Fibroblast of skin of right quadriceps (primary cell): ENCODE measurements at places on chromosomes 11 and 22.
A peak's percentile ranks its signal among the peaks of the same experiment; 100 is the strongest.

GRCh38 chr22:42350373-42350772, 79.9 kb upstream of the TCF20 start:
- no peak for DNase-seq

DNA sequence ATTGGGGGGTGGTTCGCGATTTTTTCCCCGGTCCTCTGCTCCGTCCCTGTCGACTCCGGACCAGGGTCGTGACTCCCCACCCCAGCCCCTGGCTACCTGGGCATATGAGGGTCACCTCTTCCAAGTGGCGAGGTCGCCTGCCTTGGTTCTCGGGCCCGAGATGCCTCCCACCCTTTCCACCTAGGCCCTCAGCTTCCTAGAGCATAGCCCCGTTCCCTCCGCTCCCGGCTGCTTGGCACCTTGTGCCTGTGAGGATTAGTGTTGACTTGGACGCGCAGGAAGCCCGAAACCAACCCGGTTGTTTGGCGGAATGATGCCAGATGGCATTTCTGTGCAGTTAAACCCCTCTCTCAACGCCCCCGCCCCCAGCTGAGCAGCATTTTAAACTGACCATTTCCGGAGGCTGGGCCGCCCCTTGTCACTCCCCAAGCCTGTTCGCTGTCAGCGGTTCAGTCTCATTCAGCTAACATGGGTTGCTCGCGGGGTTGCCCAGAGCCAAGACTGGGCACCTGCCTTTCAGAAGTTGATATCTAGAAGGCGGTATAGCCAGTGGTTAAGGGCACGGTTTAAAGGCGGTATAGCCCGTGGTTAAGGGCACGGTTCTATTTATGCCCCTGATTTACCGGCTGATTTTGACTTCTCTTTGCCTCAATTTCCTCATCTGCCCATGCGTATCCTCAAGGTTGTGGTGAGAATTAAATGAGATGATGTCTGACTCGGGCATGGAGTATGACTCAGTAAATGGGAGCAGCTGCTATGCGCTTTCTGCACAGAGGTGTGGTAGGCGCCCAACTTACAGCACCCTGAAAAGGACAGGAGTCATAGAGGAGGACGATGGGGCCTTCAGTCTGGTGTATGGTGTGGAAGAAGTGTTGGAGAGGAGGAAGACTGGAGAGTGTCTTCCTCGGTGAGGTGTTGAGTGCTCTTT, 639 bp downstream of the INCENP start:
- peak; percentile 30 for DNase-seq

DNA sequence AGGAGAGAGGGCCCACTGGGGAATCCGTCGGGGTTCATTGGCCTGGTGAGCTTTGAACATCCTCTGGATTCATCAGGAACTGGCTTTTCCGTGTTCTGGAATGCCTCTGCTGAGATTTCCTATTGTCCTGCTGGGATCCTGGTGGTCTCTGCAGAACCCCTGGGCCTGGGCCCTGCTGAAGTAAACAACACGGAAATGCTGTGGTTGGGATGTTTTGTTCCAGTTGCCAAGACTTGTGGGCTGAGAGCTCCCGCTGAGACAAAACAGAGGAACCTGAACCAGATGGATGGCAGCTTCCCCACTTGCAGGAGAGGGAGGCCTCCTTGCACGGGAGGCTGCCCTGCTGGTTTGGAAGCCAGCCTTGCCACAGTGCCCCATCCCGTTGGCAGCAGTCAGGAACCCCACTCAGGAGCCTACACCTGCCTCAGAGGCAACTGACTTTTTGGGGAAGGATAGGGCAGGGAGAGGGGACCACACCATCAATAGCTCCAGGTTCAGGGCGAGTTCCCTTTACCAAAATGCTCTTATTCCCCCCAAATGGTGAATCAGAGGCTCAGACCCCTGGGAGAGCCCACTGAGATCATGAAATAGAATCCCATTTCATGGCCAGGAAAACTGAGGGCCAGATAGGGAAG, 60.7 kb downstream of the LRRC32 start:
- DNase-seq, result peak; percentile 48

DNA sequence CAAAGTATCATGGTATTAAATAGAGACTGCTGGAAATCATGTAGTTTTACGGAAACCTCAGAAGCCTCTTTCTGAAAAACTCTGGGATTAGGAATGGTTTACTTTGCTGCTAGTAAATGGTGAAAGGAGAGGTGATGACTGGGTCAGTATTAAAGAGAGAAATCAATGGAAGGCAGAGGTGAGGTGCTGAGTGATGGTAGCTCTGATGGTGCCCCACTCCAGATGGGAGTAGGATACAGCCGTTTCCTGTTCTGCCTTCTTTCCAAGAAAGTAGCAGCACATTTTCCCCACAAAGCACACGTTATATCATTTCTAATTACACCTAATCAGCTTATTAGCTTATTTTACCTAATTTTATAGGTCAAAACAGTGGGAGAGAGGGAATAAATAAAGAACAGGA, 267.6 kb upstream of the PITPNB start:
- DNase-seq, result no peak

GRCh38 chr11:83063073-83063754, 8.5 kb downstream of the RAB30 start:
- peak; percentile 74 for DNase-seq

DNA sequence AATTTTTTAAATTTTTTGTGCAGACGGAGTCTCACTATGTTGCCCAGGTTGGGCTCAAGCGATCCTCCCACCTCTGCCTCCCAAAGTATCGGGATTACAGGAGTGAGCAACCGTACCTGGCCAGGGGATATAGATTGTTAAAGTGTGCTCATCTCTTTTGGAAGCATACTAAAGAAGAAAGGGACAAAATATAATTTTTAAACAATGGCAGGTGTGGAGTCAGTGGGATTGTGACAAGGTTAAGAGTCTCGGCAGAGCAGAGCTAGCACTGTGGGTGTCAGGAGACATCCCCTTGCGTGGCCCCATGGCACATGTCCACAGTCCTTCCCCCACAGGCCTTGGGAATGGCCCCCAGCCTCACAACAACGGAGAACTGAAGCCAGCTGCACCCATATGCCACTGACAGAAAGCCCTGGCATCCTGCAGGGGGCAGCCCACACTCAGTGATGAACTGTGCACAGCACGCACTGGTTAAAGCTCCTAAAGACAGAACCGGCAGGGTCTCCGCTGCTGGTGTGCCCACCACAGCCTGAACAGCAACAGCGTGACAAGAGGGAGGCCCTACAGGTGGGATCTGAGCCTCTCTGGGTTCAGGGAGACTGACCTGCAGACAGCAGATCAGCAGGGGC, 29.9 kb downstream of the SERPIND1 start:
- peak; percentile 31 for DNase-seq

DNA sequence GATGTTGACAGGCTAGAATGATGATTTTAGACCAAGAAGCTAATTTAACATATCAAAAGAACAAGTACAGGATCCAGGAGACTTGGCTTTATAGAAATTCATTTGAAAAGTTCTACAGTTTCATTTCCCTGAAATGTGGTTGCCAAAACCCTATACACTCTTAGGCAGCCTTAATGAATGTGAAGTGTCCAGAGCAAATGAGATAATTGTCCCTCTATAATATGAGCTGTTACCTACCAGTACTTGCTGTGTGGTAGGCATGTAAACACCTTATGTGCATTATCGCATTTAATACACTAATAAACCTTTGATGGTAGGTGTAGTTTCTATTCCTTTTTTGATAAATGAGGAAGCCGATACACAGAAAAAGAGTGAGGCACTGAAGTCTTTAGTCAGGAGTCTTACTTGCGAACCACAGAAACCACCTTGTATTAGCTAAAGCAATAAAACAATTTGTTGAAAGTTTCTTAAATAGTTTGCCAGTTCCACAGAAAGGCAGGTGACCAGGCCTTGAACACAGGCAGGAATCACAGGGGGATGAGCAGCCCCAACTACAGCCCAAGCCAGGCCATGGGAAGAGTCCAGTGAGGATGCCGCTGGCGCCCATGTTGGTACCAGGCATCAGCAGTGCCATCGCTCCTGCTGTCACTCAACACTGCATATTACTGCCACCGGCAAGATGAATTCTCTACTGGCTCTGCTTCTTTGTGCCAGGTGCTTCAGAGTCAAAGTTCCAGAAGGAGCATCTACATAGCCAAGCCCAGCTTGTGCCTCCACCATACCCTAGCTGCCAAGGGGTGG, 81.7 kb downstream of the SWAP70 start:
- no peak for DNase-seq

DNA sequence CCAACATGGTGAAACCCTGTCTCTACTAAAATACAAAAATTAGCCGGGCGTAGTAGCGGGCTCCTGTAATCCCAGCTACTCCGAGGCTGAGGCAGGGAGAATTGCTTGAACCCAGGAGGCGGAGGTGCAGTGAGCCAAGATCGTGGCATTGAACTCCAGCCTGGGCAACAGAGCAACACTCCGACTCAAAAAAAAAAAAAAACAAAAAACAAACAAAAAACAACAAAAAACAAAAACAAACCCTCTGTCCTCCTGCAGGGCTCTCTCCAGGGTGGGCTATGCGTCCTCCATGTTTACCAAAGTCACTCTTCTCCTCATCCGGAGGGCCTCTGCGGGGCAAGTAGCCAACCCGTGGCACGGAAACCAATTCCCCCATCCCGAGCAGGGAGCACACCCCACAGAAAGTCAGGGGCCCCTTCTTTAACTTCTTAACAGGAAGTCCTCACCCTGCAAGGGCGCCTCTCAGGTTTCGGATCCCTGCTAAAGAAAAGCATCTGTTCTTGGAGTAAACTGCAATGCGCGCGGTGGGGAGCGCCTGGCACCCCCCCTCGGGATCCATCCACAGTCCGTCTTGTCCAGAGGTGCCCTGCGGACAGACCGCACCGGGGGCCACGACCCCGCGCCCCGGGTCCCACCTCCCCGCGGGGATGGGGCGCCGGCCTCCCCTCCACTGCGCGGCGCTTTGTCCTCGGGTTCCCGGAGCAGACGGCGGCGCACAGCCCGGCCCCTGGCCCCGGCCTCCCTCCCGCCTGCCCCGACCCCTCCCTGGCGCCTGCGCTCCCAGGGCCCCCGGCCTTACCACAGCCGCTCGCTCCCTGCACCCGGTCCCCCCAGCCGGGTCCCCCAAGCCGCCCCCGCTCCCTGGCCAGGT, 712 bp downstream of the CERK start:
- DNase-seq, result peak; percentile 23

GRCh38 chr11:123194337-123195187, 486 bp downstream of the CLMP start:
- peak; percentile 78 for DNase-seq

GRCh38 chr11:67027483-67027930, 4.6 kb downstream of the SYT12 start:
- no peak for DNase-seq

- DNase-seq, result no peak
These were observed 24.1 kb upstream of the CCDC188 start for GRCh38 chr22:20174785-20175596.

DNA sequence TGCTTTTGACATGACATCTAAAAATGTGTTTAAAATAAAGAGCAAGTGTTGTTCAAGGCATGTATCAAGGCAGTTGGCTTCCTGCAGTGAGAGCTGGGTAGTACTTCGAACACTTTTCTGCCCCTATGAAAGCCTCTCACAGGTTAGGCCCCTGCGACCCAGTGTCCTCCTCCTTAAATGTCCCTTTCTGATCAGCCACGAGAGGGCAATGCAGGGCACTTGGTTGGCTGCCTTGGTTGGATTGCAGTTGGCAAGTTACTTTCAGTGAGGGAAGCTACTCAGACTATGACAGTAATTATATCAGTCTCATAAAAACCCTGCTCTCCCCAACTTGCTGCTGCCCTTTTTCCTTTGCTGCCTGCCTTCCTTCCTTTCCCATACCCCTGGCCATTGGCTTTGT, 743.8 kb downstream of the NTM start:
- no peak for DNase-seq

DNA sequence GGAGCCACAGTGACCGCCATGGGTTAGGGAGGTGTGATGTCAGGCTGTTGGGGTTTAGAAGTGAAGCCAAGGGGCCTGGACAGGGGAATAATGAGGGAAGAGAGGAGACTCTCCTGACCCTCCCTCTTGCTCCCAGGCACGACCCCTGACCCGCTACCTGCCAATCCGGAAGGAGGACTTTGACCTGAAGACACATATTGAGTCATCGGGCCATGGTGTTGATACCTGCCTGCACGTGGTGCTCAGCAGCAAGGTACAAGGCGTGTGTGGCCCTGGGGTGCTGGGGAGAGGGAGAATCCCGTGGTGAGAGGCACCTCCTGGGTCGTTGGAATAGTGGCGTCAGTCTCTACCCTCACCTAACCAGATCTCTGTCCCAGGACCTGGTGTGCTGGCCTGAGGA, 29.5 kb downstream of the TREH start:
- no peak for DNase-seq

DNA sequence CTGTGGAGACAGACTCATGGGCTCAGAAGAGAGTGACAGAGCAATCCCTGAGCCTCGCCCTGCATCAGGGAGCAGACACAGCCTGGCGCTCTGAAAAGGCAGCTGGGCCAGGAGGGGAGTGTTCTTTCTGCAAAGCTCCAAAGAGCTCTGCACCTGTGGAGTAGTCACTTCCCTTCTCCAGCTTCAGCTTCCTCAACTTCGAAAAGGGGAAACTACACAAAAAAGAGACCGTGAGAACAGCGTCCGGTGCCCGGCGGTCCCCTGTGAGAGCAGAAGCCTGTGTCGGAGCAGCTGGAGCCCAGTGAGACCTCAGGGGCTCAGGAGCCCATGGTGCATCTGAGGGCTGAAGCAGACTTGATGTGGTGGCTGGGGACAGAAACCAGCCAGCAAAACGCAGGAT, 35.1 kb downstream of the TP53I11 start:
- no peak for DNase-seq

- DNase-seq, result peak; percentile 7
These were observed 56.3 kb upstream of the PLET1 start for GRCh38 chr11:112316971-112317370.

- no peak for DNase-seq
These were observed 12.7 kb upstream of the EMID1 start for GRCh38 chr22:29193021-29193420.

DNA sequence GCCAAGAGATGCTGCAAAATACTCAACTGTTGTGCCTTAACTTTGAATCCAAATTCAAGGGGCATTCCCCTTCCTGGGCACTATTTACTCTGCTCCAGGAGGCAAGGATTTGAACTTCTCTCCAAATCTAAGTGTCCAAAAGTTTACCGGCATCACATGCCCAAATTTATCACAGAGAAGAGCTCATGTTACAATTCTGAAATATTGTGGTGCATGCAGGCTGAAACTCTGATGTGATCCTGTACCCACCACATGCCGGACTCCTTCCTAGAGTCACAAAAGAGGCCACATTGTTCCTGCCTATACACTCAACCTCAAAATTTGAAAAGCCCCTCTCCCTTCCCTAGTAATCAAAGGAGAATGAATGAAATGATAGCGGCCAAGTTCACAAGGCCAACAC, 1.3 kb downstream of the TRAF6 start:
- DNase-seq, result no peak

DNA sequence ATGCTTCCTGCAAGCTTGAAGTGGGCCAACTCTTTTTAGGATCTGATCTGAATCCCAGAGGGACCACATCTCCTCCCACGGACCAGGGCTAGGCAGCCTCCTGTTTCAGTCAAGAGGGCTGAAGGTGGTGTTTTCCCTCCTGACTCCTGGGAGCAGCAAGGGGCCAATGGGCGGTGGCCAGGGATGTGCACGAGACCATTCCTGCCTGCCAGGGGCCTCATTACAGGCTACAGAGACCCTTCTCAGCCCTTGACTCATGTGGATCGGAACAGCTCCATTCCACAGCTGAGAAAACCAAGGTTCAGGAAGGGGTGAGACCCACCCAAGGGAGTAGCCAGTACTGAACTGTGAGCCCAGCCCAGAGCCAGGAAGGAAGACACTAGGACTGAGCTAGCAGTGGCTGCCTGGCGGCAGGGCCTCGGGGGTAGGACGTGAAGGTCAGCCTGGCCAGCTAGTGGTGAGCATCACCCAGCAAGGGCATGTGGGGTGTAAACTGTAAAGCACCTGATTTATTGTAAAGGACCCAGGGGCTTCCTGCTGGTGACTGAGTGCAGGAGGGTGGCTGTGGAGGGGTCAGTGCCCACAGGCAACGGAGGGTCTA, 3.4 kb upstream of the P2RY6 start:
- DNase-seq, result no peak

- no peak for DNase-seq
These were observed 88.7 kb downstream of the USP35 start for GRCh38 chr11:78277314-78277994.
